ENCODE measurements at places on chromosomes 5 and 9.

GRCh38 chr9:136952321-136952850 lies 313 bp downstream of the LCN12 start:
- no peak for DNase-seq

DNA sequence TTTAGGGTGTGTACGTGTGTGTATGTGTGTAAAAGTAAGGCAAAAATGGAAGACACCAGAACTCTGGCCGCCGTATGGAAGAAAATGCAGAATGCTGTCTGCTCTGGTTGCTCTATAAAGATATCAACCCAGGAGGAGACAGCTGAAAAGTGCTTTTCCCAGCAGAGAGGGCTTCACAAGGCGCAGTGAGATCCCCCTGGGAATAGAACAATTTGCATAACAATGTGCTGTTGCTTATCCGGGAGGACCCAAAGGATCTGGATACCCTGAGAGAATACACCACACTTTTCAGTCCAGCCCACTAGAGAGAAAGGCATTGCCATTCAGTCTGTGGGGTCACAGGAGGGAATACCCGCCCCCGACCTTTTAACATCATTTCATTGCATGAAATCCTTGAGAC lies 230.6 kb downstream of the EBF1 start:
- DNase-seq = no peak

DNA sequence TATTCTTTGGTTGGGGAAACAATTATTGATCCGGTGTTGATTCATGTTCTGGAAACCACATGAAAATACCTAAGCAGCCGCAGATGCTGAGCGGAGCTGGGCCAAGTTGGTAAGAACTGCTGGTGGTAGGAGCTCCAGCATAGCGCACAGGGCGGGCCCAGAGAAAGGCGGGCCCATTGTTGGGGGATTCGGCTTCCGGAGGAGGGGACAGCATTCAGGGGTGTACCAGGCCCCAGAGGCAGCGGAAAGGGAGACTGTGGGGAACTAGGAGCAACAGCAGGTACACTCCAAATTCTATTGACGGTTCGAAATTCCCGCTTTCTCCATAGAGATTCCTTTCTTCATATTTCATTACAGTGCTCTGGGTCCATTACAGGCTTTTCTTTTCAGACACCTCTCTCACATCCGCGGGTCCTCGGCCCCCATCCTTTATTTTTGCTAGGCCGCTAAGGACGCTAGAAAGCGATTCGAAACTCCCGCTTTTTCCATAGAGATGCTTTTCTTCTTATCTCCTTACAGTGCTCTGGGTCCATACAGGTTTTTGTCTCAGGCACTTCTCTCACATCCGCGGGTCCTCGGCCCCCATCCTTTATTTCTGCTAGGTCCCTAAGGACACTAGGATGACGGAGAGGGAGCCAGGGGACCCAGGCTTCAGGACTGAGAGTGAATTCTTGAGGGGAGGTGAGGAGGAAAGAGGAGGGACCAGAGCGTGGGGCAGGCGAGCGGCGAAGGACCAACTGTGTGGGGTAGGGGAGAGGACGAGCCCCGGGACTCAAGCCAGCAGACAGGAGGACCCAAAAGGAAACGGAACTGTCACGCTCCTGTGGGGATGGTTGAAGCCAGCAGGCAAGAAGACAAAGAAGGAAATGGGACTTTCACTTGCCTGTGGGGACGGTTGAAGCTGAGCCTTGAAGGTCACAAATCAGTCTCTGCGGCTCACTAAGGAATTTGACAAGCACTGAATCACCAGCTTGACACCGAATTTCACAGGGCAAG lies at the start of gene CCDC152:
CCDC152 (plus strand) TSS at position 213 of the 996 bp plus-strand sequence. CDS start 2,304 bp downstream, outside the sequence.
- DNase-seq = peak; percentile 58

GRCh38 chr9:114321759-114322158 lies 1.1 kb upstream of the ORM1 start:
- DNase-seq = peak; percentile 71

DNA sequence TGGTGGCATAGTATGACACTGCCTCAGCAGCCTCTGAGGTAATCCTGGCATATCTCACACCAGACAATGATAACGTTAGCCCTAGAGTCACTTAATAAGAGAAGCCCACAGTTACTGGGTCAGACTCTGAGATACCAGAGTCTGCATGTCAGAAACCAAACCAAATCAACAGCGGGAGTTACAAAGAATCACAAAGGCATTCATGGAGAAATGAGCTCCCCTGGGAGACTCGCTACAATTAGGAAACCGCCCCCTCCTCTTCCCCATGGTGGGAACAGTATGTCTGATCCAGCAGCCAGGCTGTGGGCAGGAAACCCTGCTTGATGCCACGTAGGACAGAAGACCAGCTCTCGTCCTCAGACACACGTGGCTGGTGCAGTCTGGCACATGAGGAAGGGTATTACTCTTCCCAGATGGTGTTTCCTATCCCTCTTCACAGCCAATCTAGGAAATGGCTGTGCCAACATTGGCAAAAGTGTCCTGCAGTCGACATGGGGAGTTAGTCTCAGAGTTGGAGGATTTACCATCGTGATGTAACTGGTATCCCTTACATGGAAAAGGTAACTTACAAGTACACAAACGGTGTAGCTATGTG lies 485.4 kb downstream of the ZNF608 start:
- no peak for DNase-seq

DNA sequence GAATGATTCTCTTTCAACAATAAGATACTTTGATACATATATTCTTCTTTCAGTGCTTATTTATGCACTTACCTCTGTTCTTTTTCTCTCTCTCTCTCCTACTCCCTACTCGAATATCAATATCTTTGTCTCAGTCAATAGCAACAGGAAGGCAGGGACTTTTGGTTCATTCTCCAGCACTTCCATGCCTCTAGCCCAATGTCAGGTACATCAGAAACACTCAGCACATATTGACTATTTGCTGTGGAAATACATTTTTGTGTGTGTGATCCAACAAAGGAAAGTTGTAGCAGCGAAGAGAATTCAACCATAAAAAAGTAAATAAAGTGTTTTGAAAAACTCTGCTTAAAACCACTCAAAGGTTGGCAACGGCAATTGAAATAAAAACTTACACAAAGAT lies 12.6 kb downstream of the DIRAS2 start:
- no peak for DNase-seq

GRCh38 chr5:10469253-10470050 lies 27.8 kb downstream of the ROPN1L start:
- no peak for DNase-seq

DNA sequence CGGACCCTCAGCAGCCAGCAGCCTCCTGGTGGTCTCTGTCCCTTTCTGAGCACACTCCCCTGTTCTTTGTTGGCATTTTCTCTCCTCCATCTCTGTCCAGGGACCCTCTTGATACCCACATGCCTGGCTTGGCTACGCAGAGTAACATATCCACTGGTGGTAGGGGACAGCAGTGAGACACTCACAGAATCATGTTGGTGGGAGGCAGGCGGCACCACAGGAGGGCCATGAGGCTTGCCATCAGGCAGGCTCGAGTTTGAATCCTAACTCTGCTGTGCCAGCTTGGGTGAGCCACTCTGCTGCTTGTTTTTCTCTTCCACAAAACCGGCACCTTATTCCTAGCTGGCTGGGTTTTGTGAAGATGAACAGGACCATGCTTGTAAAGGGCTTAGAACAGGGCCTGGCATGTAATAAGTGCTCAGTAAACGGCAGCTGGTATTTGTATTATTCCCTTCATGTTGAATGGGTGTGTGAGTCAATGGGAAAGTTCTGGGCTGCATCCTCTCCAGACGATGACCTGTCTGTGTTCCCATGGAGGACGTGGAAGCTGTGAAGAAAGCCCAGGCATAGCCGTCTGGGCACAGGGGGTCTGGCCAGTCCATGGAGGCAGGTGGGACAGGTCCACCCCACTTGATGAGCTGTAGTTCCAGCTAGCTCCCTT lies 2.3 kb downstream of the COL27A1 start:
- no peak for DNase-seq

GRCh38 chr5:157965989-157966388 lies 107.0 kb upstream of the CLINT1 start:
- DNase-seq = no peak

- no peak for DNase-seq
Observed at GRCh38 chr5:106720367-106720766, 950.4 kb downstream of the EFNA5 start.

DNA sequence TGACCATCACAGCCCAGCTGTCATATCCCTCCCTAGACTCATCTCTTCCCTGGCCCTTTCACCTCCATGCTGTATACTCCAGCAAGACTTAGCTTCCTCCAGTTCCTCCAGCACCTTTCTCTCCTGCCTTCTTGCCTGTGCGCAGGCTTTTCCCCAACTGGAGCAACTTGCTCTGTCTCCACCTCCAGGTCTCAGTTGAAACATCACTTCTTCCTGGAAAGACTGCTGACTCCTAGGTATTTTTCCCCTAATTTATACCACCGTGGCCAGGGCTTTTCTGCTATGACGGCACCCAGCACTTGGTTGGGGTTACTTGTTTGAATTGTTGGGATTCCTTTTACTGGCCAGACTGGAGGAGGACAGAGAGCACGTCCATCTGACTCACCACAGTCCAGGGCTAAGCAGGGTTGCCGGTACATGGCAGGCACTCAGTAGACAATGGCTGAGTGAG lies 67.5 kb downstream of the KCNIP1 start:
- no peak for DNase-seq

DNA sequence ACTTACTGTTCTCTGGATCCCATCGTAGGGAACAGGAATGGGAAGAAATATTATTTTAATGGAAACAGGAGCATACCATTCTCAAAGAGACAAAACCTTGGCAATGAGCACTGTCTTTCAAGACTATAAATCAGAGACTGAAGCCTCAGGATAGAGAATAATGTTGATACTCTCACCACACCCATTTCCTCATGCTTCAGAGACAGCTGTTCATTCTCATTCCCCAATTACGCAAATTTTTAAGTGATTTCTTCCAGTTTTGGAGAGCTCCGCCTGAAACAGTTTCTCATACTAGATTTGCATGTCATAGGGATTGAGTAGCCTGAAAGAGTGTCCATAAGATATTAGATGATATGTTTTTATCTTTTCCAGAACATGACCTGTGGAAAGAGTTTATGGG lies 290.5 kb upstream of the RASA1 start:
- no peak for DNase-seq

GRCh38 chr9:76414661-76415060 lies 20.4 kb upstream of the RFK start:
- DNase-seq = no peak

DNA sequence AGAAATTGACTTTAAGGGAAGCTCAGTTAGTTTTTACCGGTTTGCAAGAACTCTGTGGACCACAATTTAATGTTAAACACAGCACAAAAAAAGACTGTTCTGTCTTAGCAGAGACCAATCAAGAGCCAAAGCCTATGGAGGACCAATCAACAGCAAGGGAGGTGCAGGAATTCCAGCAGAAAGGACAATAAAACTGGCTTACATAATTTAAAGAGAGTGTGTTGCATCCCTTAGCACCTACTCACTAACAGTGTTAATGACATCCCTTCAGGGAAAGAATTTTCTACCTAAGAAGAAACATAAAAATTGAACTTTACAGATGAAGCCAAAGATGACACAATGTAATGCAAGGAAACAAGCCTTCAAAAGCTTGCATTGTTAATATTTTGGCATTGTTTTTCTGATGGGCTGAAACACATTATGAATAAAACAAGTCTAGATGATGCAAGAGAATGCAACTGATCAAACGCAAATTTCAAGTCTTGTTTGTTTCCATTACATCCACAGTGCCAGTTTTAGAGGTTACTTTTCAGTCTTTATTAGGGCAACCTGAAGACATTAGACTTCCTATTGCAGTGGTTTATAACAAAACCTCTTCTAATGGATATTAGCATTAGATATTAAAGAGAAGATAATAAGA lies 111.3 kb upstream of the FST start:
- DNase-seq = no peak

GRCh38 chr9:112754578-112754977 lies 4.0 kb downstream of the SNX30 start:
- peak; percentile 49 for DNase-seq

DNA sequence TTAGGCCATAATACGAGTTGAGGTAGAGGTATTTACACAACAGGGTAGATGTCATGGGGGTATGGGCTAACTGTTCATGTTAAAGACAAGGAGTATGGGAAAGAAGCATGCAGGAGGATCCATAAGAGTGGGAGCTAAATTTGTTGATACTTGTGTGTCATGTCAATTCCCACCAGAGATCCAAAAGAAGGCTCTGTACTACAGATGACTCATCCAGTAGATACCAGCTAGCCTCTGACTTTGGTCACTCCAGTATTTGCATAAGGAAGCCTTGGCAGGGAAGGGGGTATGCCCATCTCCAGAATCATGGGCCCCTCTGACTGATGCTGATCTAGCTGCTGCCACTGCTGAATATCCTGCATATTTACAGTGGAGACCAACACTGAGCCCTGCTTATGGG lies 743.7 kb upstream of the GRAMD2B start:
- DNase-seq = no peak

GRCh38 chr5:66828548-66829357 lies 232.6 kb downstream of the MAST4 start:
- peak; percentile 54 for DNase-seq

DNA sequence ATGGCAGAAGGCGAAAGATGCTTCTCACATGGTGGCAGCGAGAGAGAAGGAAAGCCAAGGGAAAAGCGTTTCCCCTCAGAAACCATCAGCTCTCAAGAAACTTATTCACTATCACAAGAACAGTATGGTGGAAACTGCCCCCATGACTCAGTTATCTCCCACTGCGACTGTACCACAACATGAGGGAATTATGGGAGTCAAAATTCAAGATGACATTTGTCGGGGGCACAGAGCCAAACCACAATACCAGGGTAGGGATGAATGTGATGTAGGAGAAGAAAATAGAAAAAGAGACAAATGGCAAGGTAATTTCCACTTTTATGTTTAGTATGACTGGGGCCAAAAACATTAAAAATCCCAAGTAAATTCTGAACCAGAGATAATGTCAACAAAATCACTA lies 216.8 kb downstream of the TRIM36 start:
- no peak for DNase-seq

- no peak for DNase-seq
Observed at GRCh38 chr9:26682796-26683496, 209.7 kb downstream of the CAAP1 start.

GRCh38 chr9:75488719-75489110 lies 400.4 kb downstream of the OSTF1 start:
- DNase-seq = no peak

DNA sequence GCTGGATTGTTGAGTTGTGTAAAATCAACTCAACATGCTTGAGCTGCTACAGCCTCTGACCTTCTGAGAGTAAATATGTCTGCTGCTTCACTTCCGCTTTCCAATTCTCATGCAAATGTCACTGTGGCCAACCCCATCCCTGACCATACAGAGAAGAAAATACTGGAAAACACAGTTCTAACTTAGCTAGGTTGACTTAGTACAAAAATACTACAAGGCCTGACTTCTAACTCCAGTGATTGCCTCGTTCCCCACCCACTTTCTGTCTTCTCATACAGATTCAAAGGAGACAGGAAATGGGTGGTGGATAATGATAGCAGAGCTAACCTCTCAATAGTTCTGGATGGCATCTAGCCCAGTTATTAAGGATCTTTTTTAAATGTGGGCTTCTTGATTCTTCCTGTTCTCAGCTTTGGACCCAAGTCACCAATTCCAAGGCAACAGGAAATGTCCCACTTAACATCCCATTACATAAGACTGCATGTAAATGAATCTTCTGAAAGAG lies 226.6 kb upstream of the SLC24A2 start:
- DNase-seq = no peak

GRCh38 chr9:1271786-1272185 lies 221.6 kb downstream of the DMRT2 start:
- no peak for DNase-seq

Data from activated CD4-positive, alpha-beta T cell treated with anti-CD3 and anti-CD28 coated beads, Interleukin-2, amount 50 U/mL, for 48 hours (primary cell).